ENCODE measurements at places on chromosomes 6 and 20.

- DNase-seq = no peak
Observed at GRCh38 chr6:168708526-168708925, 267.5 kb downstream of the SMOC2 start.

DNA sequence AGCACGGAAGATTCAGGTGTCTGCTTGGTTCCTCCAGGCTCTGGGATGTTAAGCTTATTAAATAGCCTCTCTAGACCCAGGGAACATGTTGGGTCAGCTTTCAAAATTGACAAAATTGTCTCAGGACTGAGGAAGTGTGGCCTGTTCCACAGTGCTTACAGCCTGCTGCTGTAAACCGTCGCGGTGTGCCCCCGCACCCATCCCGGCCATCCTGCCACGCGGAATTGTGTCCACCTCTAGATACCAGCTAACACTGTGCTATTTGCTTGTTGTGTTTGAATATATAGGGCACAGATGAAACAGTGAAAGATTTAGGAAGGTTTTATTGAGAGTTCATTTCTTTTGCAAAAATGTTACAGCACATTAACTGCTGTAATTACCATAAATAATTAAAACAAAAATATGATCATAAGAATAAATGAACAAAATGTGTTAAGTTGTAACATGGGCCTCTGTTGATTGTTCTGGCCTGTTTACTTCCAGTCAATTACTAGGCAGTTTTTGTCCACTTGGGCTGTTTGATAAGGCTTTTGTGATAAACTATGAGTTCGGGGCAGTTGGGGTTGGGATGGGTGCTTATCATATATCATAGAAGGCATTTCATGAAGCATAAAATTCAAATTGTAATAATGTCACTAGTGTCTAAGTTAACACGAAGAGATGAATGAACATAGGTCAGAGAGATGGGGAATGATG lies 77.4 kb downstream of the ARID1B start:
- DNase-seq = no peak

DNA sequence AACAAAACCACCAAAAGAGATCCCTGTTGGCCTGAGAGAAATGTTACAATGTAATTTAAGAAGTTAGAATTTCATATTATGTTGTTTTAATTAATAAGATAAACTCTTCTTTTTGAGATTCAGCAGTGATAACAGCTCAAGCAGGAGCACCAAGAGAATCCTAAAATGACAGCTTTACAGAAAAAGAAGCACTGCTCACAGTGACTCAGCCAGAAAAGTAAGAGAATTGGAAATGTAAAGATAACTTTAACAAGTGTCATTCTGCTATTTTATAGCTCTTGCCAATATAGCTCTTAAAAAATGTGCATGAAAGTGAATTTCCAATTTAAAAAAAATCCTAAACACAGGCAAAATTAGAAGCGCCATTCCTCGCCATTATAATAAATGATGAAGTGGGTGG lies 111.3 kb downstream of the UBE3D start:
- DNase-seq = no peak

DNA sequence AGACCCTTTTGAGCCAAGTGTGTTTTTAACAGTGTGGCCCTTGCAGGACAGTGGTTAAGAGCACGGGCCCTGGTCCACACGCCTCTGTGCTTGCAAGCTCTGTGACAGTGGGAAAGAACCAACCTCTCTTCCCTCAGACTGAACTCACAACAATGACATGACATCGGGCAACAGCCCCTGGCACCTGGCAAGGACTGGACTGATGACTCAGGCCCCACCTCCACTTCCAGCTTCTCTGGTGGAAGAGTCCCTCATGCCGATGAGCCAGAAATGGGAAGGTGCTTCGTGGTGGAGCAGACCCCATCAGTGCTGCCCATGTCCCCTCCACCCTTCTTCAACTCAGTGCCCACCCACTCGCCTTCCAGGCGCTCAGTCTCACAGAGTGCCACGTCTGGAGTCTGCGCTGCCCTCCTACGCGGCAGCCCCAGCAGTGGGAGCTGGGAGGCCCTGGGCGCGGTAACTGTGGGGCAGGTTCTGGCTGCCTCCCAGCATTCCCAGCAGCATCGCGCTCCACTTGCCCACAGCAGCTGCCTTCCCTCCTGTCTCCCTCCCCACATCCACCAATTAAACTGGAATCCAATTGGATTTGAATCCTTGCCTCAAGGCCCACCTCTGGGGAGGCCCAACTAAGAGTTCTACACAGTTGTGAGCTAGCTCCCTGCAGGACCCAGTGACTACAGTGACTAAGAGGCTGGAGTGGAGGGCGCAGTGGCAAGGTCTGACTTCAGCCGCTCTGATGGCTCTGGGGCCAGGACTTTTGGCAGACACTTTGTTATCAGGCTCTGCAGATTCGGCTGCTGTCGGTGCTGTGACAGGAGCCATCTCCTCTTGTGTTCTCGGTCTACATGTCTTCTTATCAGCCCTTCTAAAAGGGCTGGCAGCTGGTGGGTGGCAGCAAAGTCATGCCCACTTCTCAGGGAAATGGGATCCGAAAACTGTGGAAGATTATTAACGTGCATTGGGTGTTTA lies 156.8 kb upstream of the MLN start:
- DNase-seq = no peak

DNA sequence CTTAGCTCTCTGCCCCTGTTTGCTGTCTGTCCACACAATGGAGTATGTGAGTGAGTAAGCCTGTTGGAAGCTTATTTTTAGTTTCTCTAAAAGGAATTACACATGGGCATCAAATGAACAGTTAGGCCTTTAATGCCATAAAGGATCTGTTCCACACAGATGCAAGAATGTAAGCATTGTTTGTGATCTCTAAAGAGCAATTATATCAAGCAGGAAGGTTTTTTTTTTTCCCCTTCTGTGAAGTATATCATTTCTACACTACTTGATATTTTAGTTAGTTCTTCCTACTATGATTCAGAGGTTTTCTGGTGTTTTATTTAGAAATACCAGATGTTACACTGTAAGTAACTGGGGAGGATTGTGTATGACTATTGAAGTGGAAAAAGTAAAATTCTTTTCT lies 627.5 kb downstream of the COL12A1 start:
- DNase-seq = no peak

GRCh38 chr6:106112433-106112832 lies 26.3 kb downstream of the PRDM1 start:
- peak; percentile 18 for DNase-seq

DNA sequence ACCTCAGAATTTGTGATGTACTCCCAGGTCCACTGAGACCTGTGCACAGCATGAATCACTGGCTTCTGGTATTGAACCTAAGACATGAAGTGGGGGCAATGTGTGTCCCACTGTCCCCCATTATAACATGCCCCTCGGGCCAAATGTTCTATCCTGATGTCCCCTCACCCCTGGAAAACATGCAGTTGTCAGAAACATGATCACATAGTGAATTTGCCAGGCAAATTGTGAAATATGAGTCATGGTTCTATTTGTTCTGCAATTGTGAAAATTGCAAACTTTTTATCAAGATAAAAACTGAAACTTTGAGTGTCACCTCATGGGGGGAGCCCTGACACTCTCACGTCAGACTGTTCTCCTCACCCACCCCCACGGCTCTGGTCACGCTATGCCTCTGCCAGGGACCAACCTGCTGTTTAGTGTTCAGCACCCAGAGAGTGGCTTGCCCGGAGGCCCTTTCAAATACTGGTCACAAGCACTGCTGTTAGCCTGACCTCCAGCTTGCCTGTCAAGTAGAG lies 305.3 kb downstream of the CLIC5 start:
- DNase-seq = peak; percentile 25

GRCh38 chr6:88840796-88841539 lies 122.5 kb downstream of the RNGTT start:
- DNase-seq = no peak

DNA sequence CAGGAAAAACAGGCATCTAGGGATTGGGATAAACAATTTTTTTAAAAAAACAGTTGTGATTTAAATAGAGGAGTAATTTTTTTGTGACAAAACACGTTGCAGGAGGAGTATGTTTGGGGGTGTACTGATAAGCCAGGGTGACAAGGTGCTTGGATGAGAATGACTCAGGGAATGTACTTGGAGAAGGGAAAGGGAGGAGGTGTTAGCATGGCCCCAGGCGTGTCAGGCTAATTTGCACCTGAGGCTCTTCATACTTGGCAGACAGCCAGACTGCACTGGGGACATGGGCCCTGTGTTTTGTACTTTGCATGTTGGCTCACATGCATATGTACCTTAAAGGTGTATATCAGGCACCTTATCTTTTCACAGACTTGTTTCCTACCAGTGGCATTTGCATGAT lies 22.8 kb downstream of the PANK2 start:
- DNase-seq = no peak

Measured in CD4-positive, alpha-beta T cell treated with Interleukin-17A for 1 hour (primary cell).